ENCODE measurements at places on chromosomes 1 and 21.

DNA sequence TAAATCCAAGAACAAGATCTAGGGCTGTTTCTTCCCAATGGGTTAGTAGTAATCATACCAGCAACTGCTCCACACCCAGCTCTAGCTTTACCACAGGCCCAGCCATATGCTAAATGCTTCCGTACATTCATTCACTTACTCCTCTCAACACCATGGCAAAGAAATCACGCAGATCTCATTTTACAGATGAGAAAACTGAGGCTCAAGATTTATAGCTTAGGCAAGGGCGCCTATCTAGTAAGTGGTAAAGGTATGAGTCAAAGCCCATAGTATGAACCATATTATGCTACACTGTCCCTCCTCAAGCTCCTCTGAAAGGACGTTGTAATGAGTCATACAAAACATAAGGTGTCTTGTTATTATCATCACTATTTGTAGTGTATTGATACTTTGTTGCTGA, 82.2 kb downstream of the NIBAN1 start:
- DNase-seq: no peak

DNA sequence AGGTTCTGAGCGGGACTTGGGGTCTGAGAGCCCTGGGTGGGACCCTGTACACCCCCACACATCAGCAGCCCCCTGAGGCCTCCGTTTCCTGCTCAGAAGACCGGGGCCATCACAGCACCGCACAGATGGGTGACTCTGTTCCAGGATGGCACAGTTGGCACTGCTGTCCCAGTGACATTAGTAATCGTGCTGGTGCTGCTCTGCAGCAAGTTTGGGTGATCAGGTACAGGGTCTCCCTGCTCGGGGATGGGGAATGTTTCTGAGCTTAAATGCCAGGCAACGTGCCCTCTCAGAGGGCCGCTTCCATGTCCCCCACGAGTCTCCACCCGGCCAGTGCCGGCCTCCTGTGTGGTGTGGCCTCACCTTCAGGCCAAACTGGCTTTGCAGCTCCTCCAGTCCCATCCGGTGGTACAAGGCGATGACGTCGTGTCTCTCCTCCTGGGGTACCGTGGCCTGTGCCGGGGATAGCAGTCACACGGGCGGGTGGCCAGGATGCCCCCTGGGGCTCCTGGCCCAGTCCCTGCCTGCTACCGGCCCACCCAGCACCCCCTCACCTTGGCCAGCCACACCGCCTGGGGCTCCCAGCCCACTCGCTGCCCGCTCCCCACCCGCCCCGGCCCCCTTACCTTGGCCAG, 17.1 kb downstream of the PRXL2B start:
- no peak for DNase-seq

GRCh38 chr1:183562701-183563100, 27.6 kb downstream of the NCF2 start:
- no peak for DNase-seq

- no peak for DNase-seq
Measured at GRCh38 chr1:150562446-150563339, 13.5 kb downstream of the ADAMTSL4 start.
